ENCODE measurements at places on chromosomes 4 and X. TPM values are rescaled to one million over a fixed set of nuclear protein-coding genes. Genes with fewer than 3 reads are reported as not detected.

- peak; percentile 60 for DNase-seq
These were observed 85.2 kb downstream of the ACOX3 start for GRCh38 chr4:8355306-8355705.

NLRP2B gene
- total RNA-seq = not detected

- peak; percentile 41 for DNase-seq
These were observed 28.1 kb upstream of the RASL11B start for GRCh38 chr4:52833941-52834525.

GRCh38 chr4:52576326-52576725, 82.8 kb downstream of the USP46 start:
- no peak for DNase-seq

DNA sequence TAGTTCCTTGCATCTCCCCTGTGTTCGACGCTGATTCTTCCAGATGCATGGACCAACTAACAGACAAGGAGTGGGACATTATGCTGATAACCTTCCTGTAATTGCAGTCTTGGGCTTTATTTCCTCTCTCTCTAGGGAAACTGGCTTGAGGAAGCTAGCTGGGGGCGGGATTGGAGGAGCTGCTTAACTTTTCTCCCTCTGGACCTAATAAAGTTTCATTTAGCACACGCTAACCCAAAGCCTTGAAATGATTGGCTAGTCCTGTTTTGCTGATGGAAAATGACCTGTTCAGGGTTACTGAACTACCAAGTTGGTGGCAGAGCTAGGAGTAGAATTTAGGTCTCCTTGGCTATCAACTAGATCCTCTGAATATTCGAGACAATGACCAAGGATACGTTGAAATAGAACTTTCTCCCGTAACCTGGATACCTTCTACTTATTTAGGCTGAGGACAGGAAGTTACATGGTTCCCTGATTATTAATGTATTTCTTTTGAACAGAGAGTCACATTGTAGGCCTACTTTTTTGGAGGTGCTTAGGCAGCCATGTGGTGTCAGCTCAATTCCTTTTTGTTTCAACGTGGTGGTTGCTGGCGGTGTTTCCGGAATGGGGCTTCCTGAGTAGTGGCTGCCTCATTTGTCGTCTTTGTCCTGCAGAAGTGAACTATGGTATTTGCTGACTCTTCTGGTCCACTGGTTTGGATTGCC, 2.0 kb downstream of the PGK1 start:
- DNase-seq = no peak

MXRA5 gene
- 2.8 TPM for total RNA-seq

GRCh38 chr4:165514739-165515138, 135.9 kb downstream of the CPE start:
- DNase-seq = no peak

GRCh38 chr4:8310306-8310705, 40.8 kb downstream of the HTRA3 start:
- no peak for DNase-seq

XAGE1A gene
- not detected for total RNA-seq

DNA sequence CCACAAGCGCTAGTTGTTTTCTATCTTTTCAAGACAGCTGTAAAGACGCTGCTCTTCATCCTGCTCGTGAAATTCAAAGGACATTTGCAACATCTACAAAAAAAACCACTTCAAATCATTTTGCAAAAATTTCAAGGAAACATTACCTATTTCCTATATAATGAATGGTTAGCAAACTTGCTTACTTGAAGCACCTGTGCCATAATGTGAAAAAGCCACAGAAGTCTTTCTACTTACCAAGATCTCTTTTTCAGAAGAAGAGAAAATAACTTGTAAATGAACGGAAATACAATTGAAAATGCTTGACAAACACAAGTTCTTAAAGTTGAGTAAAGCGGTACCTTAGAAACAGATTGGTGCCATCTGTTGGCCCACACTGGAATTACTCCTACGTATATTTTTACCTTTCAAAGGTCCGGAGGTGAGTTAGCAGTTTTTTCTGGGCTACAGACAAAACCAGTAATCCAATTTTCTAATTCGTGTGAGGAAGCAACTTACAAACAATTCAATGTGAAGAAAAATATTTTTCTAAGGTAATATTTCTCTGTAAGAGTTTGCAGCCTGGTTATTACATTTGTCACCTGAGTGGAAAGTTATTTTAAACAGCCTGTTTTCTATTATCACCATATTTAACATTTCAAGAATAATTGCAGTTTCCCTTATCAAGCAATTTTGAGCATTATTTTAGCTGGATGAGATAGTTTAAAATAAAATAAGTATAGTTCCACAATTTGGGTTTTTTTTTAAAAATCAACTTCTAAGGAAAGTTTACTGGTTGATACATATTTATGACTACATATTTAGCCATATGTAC, at the start of gene TLR6:
TLR6 (minus strand) TSS at position 294 of the 814 bp plus-strand sequence. CDS start 27,344 bp downstream, outside the sequence.
- DNase-seq = peak; percentile 79

DNA sequence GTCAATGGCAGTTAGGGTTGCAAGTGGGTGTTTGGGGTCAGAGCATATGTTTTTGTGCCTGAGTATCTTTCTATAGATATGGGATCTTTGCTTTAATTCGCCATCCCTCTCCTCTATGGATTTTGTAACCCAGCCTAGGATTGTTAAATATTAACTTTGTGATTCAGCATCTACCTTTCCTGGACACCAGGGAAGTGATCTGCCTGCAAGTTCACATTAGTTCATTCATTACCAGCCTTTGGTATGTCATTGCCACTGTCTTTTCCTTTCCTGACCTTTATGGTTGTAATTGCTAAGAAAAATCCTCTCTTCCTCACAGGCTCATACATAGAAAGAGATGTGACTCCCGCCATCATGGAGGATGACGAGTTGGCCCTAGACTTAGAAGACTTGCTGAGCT, 73.8 kb downstream of the KIT start:
- no peak for DNase-seq

GRCh38 chr4:6308899-6309643, 39.4 kb downstream of the WFS1 start:
- DNase-seq = peak; percentile 28

DNA sequence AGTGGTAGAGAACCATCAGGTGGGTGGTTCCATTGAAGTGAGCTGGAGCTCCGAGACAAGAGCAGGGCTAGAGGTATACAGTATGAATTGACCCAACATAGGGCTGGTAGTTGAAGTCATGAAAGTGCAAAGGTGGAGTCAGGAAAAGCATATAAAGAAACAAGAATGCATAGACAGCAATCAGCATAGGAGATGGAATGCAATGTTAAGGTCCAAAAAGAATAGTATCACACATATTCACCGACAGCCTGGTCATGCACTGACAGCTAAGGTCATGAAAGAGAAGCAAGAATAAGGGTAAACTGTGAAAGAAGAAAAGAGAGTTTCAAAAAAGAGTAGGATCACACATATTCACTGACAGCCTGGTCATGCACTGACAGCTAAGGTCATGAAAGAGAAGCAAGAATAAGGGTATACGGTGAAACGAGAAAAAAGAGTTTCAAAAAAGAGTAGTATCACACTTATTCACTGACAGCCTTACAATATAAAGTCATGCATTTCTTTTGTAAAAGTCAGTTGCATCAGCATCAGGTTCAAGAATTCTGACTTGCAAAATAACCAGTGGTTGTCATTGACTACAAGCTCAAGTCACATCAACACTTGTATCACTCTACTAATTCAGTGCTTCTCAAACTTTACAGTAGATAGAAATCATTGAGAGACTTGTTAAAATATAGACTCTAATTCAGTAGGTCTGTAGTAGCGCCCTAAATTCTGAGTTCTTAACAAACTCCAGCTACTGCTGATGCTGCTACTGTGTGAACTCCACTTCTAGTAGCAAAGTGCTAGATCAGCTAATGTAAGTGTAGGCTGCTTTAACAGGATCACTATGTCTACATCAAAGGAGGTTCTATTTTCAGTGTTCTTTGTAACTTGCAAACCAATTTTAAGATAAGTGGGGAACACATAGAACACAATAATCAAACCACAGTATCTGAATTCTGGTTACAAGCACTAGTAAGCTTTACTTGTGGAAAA, 221.9 kb downstream of the PDGFC start:
- DNase-seq = peak; percentile 59

TCEAL2 gene
- 6.8 TPM for total RNA-seq

RAB39B gene
- total RNA-seq = 0.17 TPM

GRCh38 chrX:9942086-9942485, 25.1 kb upstream of the CLDN34 start:
- DNase-seq = no peak

UTP14A gene
- total RNA-seq = 16.9 TPM

DNA sequence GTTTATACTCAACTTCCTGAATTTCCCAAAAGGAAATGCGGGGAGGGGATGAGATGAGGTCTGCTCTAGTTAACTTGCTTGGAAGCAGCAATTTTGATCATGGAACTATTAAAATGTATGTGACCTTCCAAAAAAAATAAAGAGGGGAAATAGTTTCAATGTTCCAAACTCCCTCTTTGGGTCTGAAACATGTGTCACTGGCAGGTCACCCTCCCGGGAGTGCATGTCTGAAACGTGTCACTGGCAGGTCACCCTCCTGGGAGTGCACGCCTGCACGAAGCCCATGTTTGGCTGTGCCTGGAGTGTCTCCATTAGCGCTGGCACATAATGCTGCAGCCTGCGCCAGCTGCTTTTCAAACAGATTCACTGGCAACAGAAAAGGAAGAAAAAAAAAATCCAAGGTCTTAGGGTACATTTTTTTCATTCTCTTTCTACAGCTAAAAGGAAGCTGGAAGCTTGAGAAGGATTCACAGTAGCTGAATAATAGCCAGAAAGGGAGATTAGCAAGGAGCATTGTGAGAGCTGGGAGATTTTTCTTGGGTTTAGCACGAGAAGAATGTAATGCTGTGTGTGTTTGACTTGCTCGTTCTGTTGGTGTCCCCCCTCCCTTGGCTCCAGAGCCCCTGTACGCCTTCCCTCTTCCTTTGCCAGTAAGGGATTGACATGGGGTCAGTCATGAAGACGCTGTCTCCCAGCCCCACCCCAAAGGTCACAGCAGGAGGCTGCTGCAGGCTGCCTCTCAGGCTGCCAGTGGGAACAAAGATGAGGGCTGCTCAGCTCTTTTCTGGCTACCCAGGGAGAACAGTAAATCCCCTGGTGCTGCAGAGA, 39.2 kb upstream of the TLR3 start:
- no peak for DNase-seq

DNA sequence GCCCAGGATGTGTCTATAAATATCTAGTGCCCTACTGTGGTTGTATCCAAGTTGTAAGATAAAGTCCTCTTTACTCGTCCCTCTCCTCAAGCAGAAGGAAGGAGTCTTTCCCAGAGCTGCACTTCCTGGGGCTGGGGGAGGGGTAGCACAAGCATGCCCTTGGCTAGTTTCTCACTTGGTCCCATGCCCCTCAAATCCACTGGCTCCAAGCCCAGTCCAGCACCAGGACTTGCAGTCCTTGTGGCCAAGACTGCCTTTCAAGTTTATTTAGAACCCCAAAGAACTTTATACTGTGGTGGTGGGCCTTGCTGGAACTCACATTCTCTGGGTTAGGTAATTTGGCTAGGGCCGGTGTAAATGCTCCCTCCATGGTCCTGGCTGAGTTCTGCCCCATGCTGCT, 43.2 kb upstream of the SLC10A4 start:
- peak; percentile 7 for DNase-seq

DNA sequence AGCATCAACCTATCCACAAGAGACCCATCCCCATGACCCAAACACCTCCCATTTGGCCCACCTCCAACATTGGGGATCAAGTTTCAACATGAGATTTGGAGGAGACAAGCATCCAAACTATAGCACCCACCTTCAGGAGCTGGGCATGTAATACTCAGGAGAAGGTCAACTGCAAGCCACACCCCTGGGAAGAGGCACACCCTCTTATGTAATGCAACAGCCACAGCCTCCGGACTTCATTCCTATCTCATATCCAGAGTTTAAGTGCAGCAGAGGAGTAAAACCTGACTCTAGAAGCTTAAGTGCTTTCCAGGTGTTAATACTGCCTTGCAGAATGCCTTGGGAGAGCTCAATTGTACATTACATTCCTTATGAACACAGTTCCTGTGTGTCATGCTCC, 197.4 kb downstream of the PTTG2 start:
- peak; percentile 41 for DNase-seq

- DNase-seq = peak; percentile 51
These were observed 4.3 kb upstream of the SHROOM2 start for GRCh38 chrX:9781941-9782340.

CD38 gene
- total RNA-seq = 0.44 TPM

GRCh38 chr4:143961075-143961474, 55.7 kb upstream of the GYPE start:
- no peak for DNase-seq

- peak; percentile 65 for DNase-seq
These were observed 121.5 kb downstream of the REELD1 start for GRCh38 chr4:146335763-146336409.

GRCh38 chr4:41256740-41257256, at the start of gene UCHL1:
Gene UCHL1 (plus strand): TSS chr4:41256928. CDS start chr4:41256977, 49 bp downstream.
- peak; percentile 79 for DNase-seq

FAM9C gene
- total RNA-seq = not detected

DNA sequence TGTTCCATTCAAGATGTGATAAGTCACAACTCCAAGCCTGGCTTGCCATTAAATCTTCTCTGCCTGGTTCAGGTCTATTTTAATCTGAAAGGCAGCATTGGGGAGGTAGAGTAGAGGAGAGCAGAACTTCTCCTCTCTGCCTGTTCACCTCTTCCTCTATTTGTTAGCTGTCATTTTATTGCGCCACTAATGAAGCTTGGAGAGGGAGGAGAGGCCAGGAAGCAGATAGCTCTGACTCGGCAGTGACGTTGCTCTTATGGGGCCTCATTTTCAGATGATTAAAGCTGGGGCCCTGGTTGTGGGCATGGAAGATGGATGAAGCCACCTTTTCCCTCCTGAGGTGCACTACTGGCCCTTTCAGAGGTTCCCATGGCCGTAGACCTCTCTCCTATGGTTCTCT, 207.3 kb downstream of the MID1IP1 start:
- DNase-seq = no peak

CDKL2 gene
- total RNA-seq = 0.15 TPM

- no peak for DNase-seq
These were observed 80.8 kb upstream of the CLNK start for GRCh38 chr4:10765386-10765785.

GRCh38 chr4:5711479-5712184, 631 bp downstream of the EVC start:
- peak; percentile 53 for DNase-seq

FAT4 gene
- total RNA-seq = 1.6 TPM

- DNase-seq = no peak
These were observed 14.4 kb downstream of the HADH start for GRCh38 chr4:108003982-108004515.

GRCh38 chr4:184066584-184067300, 150.9 kb downstream of the ENPP6 start:
- peak; percentile 2 for DNase-seq

CHRNA9 gene
- 3.1 TPM for total RNA-seq

HSFX2 gene
- not detected for total RNA-seq

- DNase-seq = peak; percentile 5
These were observed 71.6 kb upstream of the INPP4B start for GRCh38 chr4:142917678-142918077.

DNA sequence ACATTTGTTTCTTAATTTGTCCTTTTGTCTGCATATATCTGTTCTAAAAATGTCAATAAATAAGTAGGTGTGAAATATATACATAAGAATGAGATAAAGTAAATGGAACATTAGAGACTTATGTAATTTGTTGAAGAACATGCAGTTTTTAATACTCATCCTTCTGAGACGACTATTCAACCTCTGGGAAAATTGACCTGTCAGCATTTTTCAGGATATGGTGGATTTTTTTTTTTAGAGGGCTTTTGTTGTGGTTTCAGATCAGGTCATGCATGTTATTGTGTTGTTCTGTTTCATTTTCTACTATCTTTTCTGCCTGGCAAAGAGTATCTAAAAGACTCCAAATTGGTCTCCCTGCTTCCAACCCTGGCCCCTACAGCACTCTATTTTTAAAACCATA, 97.3 kb downstream of the PCDH7 start:
- no peak for DNase-seq

GRCh38 chr4:8556341-8557150, 23.6 kb upstream of the GPR78 start:
- DNase-seq = peak; percentile 43

FAM120C gene
- total RNA-seq = 20.4 TPM
